Fibroblast of skin of right biceps (primary cell): ENCODE measurements at places on chromosomes 3 and 15.

DNA sequence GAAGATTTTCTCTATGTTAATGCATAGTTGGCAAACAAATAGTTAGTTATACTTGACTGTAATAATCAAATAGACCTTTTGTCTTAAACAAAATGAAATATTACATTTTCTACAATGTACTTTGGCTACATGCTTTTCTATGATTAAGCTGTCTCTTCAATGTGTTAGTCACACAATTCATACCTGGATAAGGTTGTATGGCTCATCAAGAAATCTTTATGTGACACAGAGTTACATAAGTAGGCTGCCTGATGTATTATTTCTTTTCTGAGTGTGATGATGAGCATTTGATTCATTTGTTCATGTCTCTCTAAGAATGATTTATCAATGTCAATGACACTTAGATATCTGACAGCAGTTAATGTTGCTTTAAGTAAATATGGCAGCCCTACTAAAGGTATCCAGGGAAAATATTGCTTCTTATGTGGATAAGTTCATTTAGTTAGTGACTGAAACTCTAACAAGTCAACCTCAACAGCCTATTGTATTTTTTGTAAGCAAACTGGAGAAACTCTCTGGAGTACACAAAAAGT, 157.4 kb upstream of the SOX2 start:
- no peak for DNase-seq

- DNase-seq, result no peak
Measured at GRCh38 chr15:66905954-66906353, 159.4 kb upstream of the SMAD3 start.

- no peak for DNase-seq
Measured at GRCh38 chr3:186520957-186521842, 23.0 kb downstream of the CRYGS start.

- DNase-seq, result no peak
Measured at GRCh38 chr3:13336592-13336991, 83.5 kb downstream of the NUP210 start.

- DNase-seq, result no peak
Measured at GRCh38 chr3:64178419-64178818, 46.8 kb downstream of the PRICKLE2 start.

DNA sequence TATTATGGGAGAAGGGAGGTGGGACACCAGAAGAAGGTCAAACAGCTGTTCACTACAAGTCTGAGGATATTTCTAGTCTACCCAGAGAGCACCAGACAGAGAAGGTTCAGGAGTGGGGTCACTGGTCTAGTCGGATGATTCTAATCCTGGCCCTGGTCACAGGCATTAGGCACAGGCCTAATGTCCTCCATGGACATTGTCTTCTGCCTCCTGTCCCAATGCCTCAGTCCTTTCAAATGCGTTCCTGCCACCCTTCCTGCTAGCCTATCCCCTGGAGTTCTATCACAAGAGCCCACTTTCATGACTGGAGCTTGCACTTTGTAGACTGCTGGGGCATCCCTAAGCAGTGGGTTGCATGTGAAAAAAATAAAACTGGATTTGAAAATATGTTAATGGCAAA, 83.9 kb upstream of the PFN2 start:
- DNase-seq, result no peak

DNA sequence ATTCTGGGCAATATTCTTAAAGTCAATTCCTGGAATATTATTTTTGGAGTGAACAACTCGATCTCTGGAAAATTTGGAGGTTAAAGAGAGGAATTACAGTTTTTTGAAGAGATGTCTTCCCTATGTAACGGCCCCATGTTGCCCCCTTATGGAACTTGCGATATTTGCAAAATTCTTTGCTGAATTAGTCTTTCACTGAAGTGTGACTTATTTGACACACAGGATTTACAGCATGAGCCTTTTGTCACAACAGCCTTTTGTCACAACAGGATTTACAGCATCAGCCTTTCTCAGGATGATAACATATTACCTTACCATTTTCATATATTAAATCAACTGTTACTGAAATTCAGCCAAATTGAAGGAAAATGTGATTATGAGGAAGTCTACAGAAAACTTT, 37.8 kb upstream of the SPTSSB start:
- DNase-seq, result peak; percentile 53

GRCh38 chr3:54518011-54518675, 395.8 kb downstream of the CACNA2D3 start:
- DNase-seq, result no peak

- no peak for DNase-seq
Measured at GRCh38 chr15:31500766-31501449, 174.3 kb downstream of the KLF13 start.

GRCh38 chr3:64392001-64392400, 166.7 kb upstream of the PRICKLE2 start:
- DNase-seq, result peak; percentile 34

- DNase-seq, result no peak
Measured at GRCh38 chr15:24899367-24899766, 55.4 kb upstream of the SNRPN start.

DNA sequence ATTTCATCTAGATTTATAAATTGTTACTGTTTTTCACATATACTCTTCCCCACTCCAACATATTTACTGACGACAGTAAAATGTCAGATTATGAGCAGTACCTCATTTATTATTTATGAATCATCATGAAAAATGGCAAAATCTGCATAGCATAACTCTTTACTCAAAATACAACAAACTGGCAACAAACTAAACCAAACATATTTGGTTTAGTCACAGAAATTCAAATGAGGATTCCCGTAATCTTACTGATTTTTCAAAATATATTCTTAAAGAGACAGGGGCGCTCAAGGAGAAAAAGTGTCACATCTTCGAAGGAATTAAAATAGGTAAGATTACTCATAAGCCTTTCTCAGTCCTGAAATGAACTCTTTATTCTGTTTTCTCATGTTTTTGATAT, 3.0 kb upstream of the GPR87 start:
- DNase-seq, result peak; percentile 79

GRCh38 chr3:131712662-131713061, 209.9 kb upstream of the MRPL3 start:
- DNase-seq, result no peak

DNA sequence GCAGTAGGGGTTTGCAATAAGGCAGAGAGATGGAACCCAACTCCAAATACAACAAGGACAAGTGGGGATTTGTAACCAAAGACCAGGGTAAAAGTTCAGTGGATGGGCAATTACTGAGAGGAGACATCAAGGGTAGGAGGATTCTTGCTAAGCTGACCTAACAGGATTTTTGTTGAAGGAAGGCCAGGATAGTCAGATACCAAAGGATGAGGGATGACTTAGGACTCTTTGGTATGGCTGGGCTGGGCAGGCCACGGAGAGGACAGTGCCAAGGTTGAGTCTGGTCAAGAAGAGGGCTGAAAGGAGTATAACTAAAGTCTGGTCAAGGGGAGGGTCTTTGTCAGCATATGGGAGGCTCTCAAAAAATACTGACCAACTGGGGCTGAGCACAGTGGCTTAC, 85.3 kb upstream of the UBE2E2 start:
- DNase-seq, result no peak

GRCh38 chr15:88238618-88239430, 17.7 kb downstream of the NTRK3 start:
- peak; percentile 82 for DNase-seq

DNA sequence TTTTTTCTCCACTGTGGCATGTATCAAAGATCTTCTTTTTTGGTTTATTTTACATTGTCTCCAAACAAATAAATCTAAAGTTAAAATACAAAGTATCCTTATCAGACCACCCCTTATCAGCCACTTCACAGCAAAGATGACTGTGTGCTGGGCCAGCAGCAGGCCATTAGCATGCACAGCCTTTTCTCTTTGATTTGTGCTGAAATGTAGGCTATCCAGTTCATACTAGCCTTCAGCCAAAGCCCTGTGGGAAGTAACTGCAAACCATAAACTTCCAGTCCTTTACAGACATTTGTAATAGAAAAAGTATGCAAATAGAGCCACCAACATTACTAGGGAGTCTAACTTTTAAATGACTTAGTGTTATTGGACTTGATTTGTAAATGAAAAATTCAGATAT, 816.3 kb downstream of the FHIT start:
- DNase-seq, result peak; percentile 1

GRCh38 chr15:39592500-39592899, 11.6 kb downstream of the THBS1 start:
- DNase-seq, result peak; percentile 69

DNA sequence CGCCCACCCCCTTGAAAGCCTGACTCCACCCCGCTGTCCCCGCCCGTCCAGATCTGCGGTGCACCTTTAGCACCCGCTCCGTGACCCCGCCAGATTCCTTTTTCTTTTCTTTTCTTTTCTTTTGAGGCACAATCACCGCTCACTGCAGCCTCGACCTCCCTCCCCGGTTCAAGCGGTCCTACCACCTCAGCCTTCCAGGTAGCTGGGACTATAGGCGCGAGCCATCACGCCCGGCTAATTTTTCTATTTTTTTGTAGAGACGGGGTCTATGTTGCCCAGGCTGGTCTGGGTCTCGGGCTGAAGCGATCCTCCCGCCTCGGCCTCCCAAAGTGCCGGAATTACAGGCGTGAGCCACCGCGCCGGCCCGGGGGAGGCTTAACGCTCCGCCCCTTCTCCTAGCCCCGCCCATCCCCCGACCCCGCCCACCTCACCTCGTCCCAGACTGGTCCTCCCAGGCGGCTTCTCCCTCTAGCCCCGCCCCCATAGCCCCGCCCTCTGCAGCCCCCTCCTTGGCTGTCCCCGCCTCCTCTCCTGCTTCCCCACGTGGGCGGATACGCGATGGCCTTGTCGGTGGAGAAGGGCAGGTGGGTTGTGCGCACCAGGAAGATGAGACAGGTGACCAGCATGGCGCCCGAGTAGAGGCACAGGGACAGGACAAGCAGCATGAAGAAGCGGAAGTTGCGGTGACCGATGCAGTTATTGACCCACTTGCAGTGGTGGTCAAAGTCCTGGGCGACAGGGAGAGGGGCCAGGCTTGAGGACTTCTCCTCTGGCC, 3.2 kb downstream of the ZDHHC19 start:
- DNase-seq, result peak; percentile 36

GRCh38 chr3:74722211-74722610, 107.8 kb upstream of the CNTN3 start:
- no peak for DNase-seq

DNA sequence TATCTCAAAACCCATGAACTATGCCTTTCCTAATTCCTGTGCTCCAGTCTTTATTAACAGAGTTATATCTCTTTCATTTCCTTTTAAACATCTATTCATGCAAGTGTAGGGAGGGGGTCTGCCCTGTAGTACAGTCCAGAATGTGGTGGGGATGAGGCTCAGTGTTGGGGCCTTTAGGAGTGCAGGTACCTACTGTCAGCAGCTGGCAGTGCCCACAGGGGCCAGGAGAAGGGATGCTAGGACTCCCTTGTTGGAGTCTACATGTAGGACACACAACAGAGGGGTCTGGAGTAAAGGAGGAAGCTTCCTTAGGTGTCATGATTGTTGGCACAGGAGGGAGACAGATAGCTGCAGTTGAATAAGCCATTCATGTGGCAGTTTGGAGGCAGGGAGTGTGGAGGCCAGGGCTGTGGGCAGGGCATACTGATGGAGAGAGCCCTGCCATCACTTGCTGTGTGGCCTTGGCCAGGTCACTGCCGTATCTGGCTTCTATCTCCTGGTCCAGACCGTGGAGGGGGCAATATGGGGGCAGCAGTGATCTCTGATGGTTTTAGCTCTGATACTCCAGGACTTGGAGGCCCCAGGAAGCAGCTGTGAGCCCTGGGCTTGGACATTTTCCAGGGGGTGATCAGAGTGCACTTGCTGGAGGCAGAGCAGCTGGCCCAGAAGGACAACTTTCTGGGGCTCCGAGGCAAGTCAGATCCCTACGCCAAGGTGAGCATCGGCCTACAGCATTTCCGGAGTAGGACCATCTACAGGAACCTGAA, 29.5 kb downstream of the ESYT3 start:
- no peak for DNase-seq

GRCh38 chr3:128503164-128503651, 10.2 kb upstream of the GATA2 start:
- no peak for DNase-seq

GRCh38 chr15:31997711-31998110, 32.6 kb upstream of the CHRNA7 start:
- DNase-seq, result no peak

- no peak for DNase-seq
Measured at GRCh38 chr15:75651810-75652543, 4.3 kb downstream of the SNX33 start.

- peak; percentile 67 for DNase-seq
Measured at GRCh38 chr3:181782306-181782954, 70.7 kb downstream of the SOX2 start.

- no peak for DNase-seq
Measured at GRCh38 chr3:64895106-64895990, 207.5 kb upstream of the ADAMTS9 start.

DNA sequence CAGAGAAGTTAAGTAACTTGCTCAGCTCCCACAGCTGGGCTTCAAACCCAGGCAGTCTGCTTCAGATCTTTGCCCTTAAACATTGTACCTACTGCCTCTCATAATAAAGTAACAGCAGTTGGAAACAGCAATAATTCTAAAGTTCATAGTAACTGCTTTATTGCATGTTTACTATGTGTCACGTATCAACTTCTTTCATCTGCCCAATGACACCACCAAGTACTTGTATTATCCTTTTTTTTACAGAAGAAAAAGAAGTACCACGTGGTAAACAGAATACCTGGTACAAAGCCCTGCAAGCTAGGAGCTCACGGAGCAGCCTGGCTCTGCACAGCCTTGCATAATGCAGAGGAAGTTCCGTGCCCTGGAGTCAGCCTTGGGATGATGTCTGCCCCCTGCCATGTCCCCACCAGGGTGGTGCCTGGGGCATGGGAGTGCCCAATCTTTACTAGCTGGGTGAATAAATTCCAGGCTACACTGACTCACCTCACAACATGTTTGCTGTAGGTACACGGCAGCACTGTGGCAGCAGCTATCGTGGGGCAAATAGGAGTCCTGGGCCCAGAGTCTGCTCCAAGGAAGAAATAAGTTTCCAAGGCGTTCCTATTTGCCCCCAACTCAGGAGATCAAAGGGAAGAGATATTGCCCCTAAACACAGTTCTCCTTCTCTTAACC, 77.2 kb downstream of the LDHAL6B start:
- DNase-seq, result no peak

DNA sequence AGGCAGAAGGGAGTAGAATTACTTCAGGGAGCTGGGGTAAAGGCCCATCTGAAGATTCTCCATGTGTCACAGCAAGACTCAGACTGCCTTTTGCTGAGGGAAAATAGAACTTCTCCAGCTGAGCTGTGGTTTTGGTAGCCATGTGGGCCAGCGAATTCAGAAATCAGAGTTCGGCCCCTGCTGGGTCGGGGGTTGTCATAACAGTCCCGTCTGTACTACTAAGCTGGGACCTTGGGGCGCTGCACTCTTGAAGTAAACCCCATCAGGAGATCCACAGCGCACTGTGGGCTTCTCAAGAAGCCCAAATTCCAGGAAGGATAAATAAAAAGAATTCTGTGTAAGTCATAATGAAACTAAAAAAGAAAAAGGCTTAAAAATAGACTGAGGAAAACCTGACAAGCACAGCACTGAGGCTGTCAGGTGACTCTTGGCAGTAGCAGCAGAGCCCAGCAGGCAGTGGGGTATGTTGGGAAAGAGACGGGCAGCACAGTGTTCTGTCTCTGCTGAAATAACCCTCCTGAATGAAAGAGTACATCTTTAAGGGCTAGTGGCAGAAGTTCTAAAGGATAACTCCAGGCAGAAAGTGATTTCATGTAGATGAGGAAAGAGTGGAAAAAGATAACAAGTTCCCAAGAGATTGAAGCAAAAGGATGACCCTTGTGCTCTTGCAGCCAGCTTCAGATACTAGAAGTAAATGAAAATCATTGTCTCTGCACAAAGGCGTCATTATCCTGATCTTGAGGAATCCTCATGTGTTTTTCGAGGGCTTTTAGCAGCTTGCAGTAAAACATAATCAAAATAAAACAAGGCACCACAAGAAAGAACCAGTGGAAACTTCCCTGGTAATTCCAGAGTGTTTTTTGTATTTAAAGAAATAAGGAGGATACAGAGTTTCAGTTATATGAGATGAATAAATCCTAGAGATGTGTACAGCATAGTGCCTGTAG, 74.5 kb downstream of the RAB7A start:
- no peak for DNase-seq
